ENCODE measurements at places on chromosomes 6 and 20.

DNA sequence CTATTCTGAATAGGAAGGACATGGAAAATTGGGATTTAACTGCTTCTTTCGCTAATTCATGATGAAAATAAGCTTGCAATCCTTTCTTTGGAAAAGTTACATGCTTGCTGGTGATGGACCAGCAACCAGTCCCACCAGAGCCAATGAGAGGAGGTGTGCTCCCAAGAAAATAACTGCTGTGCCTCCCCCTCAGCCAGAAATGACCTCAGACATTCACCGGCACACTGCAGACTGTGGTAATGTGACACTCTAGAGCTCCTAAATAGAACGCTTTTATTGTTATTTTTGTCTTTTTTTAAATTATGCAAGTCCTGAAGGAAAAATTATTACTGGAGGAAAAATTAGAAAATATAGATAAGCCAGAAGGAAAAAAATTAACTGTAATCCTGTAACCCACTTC lies 2.6 kb downstream of the PYGB start:
- no peak for DNase-seq

GRCh38 chr20:52496191-52496590 lies 304.6 kb upstream of the ZFP64 start:
- DNase-seq: no peak

- no peak for DNase-seq
Measured at GRCh38 chr6:151877458-151877857, 70.0 kb downstream of the ESR1 start.

DNA sequence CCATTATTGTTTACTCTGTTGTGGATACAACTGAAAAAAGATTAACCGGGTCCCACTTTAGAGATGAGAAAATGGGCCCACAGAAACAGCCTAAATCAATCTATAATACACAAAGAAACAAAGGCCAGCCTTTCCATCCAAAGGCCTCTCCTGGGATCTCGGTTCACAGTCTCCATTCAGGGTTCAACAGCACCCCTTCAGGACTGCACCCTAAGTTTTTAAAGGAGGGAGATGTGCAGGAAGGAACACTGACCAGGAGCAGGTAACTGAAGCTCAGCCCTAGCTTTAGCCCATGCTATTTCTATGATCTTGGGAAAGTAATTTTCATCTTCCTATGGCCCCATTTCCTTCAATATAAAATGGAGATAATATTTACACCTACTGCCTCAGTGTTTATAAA lies 147.7 kb downstream of the BTBD9 start:
- DNase-seq: no peak

Measured in stimulated activated naive CD8-positive, alpha-beta T cell treated with anti-CD3 and anti-CD28 coated beads, Interleukin-15, Interleukin-2, amounts not matched to agents 100 U/mL and 50 U/mL, for 24 hours (primary cell).